ENCODE measurements at places on chromosomes 7 and 10.

DNA sequence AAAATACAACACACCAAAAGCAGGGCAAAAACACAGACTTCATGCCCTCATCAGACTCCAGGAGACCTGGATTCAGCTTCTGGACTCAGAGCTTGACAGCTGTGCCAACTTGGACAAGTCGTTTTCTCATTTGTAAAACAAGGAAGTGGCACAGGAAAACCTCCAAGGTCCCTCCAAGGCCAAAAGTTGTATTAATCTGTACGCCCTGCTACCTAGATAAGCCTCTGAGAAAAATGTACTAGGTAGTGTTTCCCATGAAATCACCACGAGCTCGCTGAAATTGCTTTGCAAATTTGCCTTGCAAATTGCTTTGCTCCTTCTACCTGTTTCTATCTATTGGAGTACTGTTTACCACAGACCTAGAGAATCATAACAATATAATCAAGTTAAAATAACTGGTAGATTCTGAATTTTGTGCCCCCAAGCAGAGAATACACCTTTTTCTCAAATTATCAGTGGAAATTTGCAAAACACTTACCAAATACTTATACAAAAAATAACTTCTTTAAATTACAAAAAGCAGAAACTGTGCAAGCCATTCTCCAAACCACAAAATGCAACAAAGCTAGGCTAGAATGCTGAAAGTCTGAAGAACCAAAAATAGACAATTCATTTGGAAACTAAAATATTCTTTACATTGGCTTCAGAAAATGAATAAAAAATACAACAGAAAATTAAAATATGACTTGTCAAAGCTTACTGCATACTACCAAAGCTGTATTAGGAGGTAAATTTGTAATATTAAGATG, 158.1 kb upstream of the CHST15 start:
- no peak for DNase-seq

DNA sequence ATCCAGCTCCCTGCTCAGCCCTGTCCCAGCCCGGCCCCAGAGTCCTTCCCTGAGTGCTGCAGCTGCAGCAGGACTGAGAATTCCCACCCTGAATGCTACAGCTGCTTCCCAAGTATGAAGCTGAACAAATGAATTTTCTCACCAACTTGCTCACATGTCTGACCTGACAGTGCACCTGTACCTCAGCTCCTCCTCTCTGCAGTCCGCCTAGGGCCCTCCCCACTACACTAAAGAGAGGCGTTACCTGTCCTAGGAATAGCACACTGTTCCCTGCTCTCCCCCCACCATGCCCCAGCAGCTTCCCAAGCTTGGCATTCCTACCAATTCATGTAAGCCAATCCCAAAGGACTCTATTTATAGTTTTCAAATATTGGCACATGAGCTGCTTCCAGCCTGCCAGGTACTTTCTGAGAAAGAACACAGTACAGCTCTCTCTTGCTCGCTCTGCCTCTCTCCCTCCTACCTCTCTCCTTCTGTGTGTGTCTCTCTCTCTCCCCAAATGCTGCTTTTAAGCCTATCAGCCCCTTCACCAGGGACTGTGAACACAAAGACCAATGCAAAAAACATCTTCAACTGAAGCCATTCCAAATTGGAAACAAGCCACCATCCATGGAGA, 400.1 kb downstream of the TNS3 start:
- no peak for DNase-seq

DNA sequence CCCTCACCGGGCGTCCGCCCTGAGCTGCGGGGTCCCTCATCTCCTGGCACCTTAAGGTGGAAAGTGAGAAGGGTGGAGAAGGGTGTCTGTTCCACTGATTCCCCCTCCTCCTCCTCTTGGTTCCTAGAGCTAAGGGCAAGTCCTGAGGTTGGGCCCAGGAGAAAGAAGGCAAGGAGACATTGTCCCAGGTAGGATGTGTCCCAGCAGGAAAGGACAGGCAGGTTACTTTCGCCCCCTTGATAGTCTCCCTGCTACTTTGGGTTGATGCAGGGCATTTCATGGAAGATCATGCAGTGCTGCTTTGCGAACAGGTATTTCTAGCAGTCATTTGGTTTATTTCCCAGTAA, 582 bp downstream of the STEAP2 start:
- DNase-seq: peak; percentile 43

DNA sequence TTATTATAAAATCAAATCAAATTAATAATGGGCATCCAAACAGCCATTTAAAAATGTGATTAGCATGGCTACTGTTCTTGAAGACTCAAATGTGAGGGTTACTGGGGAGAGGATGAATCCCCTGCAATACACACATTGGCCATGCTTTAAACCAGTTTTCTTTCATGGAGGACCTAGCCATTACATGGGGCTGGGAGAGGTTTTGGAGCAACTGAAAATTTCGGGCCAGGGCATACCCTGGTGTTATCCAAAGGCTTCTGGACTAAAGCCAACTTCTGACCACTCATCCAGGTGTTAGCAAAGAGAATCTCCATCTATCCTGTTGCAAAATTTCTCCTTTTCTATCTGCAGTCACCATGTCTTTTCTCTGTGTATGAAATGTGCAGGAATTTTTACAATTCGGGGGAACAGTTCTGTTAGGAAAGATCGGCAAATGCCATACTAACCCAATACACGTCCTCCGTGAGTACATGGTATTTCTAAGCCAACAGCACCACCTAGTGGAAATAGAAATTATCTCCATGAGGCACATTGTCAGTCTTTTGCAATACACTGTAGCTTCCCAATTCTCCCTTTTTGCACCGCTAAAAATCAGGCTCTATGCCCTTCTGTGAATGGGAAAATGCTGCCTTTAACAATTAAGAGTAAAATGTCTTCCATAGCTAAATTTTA, 47.0 kb upstream of the ZNF107 start:
- peak; percentile 67 for DNase-seq

DNA sequence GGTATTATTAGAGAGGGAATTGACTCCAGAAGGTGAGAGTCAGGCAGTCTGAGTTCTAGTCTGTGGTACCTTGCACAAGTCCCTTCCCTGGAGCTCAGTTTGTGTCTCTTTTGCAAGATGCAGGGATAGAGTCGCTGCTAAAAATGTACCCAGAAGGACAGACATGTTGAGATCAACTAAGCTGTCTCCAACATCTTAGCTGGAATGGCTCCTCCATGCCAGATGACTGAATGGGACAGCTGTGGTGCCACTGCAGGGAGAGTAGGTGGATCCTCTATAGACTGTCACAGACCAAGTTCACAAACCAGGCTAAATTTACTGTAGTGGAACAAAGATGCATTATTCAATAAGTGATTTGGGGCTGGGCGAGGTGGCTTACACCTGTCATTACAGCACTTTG, 120.1 kb downstream of the NEURL1 start:
- no peak for DNase-seq

GRCh38 chr7:131188367-131189339, 139.0 kb upstream of the MKLN1 start:
- DNase-seq: no peak

- no peak for DNase-seq
Measured at GRCh38 chr10:127398140-127398970, 150.8 kb upstream of the NPS start.

DNA sequence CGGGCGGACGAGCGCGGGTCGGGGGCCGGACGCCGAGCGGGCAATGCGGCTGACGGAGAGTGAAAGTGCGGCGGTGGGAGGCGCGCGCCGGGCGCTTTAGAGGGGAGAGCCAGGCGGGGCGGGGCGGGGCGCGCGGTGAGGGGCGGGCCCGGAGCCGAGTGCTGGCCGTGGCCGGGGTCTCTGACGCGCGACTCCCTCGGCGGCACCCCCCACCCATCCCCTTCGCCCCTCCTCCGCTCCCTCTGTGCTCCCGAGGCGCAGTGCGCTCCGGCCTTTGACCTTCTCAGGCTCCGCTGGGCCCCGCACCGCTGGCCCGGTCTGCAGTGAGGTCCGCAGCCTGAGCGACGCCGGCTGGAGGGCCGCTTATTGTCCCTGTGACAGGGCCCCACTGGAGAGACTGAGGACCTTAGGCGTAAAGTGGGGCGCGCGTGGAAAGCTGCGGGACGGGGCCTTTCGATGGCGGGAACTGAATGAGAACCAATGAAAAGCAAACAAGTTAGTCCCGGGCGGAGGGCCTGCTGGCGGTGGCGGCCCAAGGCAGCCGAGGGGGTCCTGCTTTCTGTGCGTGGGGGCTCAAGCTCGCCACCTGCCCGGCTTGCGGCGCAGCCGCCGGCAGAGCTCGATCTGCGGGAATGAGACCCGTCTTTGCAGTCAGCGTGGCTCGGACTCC, at the start of gene CXCL12:
TSS of gene CXCL12 (minus strand) at position 72 of the 670 bp plus-strand sequence. CDS start 92 bp downstream, outside the sequence.
- no peak for DNase-seq

GRCh38 chr7:142581341-142581740, 167.9 kb upstream of the PRSS1 start:
- DNase-seq: no peak

DNA sequence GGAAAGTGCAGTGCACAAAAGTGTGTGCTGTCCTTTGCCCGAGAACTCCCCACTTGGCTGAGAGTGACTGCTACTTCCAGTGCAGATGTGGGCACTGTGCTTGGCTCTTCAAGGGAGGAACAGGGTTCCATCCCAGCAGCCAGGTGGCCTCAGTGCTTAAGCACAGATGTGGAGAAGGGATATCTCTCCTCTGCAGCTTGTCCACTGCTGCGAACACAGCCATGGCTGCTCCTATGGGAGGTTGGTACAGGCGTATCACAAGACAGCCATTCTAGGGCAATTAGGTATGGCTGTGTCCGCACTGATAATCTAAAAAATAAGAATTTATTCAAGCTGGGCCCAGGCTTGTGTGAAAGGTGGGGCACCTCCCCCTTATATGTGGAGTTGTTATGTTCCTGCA, 66.6 kb downstream of the GLCCI1 start:
- DNase-seq: no peak

DNA sequence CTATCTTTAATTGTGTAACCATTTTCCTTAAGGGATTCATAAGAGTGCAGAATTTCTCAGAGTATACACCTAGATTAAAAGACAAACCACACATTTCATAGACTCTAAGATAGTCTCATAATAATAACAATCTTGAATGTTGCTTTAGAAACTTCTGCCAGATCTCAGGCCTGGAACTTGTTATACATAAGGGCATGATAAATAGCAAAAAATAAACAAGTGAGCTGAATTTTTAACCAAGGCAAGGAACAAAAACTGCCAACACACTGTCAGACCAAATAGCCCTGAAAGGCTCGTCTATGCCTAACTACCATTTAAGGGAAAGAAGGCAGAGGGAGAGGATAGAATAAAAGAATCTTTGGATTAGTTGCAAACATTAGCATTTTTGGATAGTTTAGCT, 65.8 kb upstream of the SEMA3C start:
- DNase-seq: no peak

DNA sequence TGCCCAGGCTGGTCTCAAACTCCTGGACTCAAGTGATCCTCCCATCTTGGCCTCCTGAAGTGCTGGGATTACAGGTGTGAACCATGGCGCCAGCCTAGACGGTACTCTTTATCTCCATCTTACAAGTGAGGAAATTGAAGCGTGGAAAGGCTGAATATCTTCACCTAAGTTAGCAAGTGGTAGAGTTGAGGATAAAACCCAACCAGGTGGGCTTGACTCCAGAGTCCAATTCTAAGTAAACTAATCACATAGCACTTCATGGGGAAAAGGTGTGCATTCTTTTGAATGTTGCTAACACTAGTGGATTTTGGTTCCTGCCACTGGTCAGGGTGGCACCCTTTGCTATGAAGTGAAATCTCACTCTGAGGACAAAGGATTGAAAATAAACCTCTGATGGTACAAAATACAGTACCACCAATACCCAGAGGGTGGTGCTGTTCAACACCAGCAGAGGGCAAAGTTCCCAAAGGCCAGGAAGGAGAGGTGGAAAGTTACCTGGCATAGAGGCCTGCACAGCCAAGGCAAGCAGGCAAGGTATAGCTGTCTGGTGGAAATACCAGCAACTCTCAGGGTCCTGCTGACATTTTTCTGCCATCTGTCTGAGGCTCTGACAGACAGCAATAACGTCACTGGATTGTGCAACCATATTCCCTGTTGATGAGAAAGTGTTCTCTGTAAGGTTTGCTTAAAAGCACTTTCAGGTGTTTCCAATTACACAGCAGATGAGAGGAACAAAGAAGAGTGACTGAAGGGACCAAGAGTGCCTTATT, 17.6 kb downstream of the ZDHHC16 start:
- peak; percentile 50 for DNase-seq

DNA sequence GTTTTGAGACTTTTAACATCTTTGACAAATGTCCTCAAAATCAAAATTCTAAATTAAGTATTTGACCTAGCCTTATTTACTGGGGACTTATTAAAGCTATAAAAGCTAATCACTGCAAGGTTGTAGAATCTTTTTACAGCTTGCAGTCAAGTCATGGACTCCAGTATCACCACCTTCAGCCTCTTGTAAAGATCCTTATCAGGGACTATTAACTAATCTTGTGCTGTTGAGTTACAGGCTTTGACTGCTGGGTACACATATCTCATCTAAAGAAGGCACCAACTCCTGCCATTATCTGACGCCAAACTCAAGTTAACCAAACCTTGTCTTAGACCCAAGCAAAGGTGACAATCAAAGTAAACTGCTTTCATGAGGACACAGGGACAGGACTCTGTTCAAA, 621.0 kb upstream of the IGFBP3 start:
- DNase-seq: no peak
